Right renal cortex interstitium (tissue), 3 donors: ENCODE measurements at places on chromosomes 6 and 20.

- DNase-seq = no peak
Measured at GRCh38 chr20:33281550-33282146, 1.4 kb upstream of the BPIFB1 start.

GRCh38 chr6:111113336-111114086 is 26.2 kb downstream of the SLC16A10 start:
- DNase-seq = no peak

DNA sequence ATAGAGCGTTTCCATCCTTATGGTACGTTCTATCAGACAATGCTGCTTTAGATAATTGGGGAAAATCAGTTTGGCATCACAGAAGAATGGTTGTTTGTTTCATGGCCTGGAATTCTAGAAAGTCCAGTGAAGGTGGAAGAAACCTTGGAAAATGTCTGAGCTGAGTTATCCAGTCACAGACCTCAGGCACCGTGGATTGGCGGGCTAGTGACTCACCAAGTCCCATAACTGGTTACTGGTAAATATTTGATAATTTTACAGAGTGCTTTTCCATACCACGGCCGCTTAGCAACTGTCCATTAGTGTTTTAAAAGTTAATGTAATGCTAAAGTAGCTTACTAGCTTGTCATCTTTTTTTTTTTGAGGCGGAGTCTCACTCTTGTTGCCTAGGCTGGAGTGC is 99.4 kb downstream of the SLC35B3 start:
- no peak for DNase-seq

DNA sequence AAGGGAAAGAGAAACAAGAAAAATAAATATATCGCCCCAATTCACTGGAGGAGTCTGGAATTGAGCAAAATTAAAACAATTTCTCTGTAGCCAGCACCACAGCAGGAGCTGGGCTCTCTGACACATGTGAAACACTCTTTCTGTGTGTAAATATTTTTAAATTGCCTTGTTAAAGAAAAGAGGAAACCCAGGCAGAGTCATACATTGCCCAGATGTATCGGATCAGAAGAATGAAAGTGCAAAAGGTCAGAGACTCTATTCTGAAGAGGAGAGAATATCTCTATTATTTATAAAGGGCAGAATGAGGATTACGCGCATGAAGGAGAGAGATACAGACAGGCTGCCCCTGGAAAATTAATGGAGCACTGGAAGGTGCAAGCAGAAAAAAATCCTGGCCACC is 127.0 kb upstream of the MAN1A1 start:
- DNase-seq = no peak

DNA sequence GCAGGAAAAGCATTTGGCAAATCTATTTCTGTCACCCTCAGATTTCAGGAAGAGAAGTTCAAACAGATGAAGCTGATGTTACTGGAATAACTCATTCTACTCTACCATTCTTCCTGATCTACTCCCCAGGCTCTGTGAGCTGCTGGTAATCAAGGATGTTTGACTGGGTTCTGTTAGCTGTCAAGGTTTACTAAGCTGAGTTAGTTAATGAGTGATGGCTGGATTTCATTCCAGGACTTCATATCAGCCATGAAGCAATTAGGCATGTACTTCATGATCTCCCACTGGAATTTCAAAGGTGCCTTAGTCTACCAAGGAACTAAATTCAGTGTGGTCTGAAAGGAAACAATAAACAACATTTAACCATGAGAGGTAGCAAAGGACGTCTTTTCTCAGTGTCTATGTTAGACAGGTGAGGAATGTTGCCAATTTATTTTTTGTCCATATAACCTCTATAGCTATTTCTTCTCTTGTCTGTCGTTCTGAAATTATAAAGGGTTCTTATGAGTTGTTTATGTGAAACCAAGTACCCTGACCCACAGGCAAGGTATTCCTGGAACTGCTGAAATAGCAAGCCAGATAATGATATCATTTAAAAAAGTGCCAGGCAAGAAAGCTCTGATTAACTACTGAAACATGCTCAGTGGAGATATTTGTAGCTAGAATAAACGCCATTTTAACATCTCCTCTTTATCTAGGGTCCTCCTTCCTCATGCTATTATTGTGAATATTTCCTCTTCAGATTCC is 112.9 kb downstream of the BACH2 start:
- DNase-seq = no peak

- no peak for DNase-seq
Measured at GRCh38 chr6:84161190-84161589, 66.3 kb downstream of the CEP162 start.

DNA sequence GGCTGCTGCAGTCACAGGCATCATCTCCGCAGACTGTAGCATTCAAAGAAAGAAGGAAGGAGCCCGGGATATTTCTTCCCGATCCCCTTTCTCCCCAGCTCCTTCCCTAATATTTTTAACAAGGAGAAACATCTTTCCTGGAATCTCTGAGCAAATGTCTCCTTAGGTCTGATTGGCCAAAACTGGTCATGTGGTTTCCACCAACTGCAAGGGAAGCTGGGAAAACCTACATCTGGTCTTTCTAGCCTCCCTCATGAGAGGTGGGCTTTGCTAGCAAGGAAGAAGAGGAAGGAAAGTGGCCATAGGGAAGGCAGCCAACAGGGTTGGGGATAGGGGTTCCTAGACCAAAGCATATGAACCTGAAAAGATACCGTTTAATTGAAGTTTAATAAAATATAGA is 35.1 kb downstream of the PDRG1 start:
- no peak for DNase-seq
